Osteoblast (primary cell): ENCODE measurements at places on chromosomes 3 and 15.

DNA sequence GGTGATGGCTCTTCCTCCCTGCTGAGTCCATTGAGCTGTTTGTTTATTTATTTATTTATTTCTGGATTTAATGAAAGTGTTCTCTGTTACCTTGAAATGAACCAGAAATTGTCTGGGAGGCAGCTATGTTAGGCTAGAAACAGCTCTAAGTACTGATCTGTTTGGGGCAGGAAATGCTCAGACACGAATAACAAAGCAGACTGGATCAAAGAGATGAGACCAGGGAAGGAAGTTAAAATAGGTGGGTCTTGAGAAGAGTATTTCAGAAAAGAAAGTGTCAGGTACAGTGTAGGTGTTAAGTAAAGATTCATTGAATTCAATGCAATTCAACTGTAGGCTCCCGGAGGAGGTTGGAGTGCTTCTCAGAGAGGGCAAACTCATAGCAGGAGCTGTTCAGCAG is 173.3 kb downstream of the IL20RB start:
- H3K36me3 ChIP-seq: no peaks in the 10 kb centered on the region
- no peaks in the 10 kb centered on the region for H3K27me3 ChIP-seq
- no peak overlapping the region for H3K27ac ChIP-seq
- H3K4me1 ChIP-seq: no peaks in the 10 kb centered on the region
- no peak for DNase-seq
- no peak overlapping the region for H3K4me3 ChIP-seq

GRCh38 chr3:156424758-156425157 is 130.2 kb downstream of the SSR3 start:
- no peaks in the 10 kb centered on the region for H3K36me3 ChIP-seq
- no peak for DNase-seq
- no peak overlapping the region for H3K27ac ChIP-seq
- no peaks in the 10 kb centered on the region for H3K4me1 ChIP-seq
- no peaks in the 10 kb centered on the region for H3K27me3 ChIP-seq

DNA sequence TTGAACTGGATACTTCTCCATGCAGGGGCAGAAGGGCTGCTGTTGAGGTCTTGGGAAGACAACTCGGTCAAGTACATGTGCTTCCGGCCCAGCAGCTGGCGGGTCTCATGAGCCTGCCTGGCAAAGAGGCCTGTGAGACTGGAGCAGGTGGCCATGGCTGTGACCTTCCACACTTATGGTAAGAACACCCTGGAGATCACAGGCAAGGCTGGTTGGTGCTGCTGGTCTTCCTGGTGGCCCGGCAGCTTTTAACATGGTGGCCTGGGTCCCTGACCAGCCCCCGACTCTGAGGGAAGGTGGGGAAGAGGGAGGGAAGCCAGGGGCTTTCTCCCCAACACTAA is 15.4 kb downstream of the CHRD start:
- peak; percentile 29 for DNase-seq
- H3K27me3 ChIP-seq: peaks cover 24% of the 10 kb centered on the region
- H3K4me1 ChIP-seq: no peaks in the 10 kb centered on the region
- H3K36me3 ChIP-seq: no peaks in the 10 kb centered on the region
- no peak overlapping the region for H3K27ac ChIP-seq
- H3K4me3 ChIP-seq: no peak overlapping the region

GRCh38 chr15:85350395-85350794 is 30.0 kb upstream of the AKAP13 start:
- no peak for DNase-seq
- no peak overlapping the region for H3K4me3 ChIP-seq
- H3K36me3 ChIP-seq: no peaks in the 10 kb centered on the region
- no peak overlapping the region for H3K27ac ChIP-seq

- peak; percentile 80 for DNase-seq
- peaks cover 29% of the 10 kb centered on the region for H3K4me1 ChIP-seq
- no peaks in the 10 kb centered on the region for H3K27me3 ChIP-seq
- H3K36me3 ChIP-seq: no peaks in the 10 kb centered on the region
Observed at GRCh38 chr3:24145981-24146822, 201.1 kb downstream of the NR1D2 start.

- DNase-seq: no peak
- no peaks in the 10 kb centered on the region for H3K27me3 ChIP-seq
- H3K4me3 ChIP-seq: peak overlapping the region; percentile 83
- H3K4me1 ChIP-seq: peaks cover 36% of the 10 kb centered on the region
Observed at GRCh38 chr3:16514021-16514700, 662 bp upstream of the RFTN1 start.

GRCh38 chr3:113775516-113775915 is 28.7 kb downstream of the ATP6V1A start:
- peaks cover 14% of the 10 kb centered on the region for H3K4me1 ChIP-seq
- H3K4me3 ChIP-seq: no peak overlapping the region

- no peaks in the 10 kb centered on the region for H3K36me3 ChIP-seq
- H3K4me1 ChIP-seq: no peaks in the 10 kb centered on the region
- no peak for DNase-seq
- peaks cover 8% of the 10 kb centered on the region for H3K27me3 ChIP-seq
- H3K4me3 ChIP-seq: no peak overlapping the region
- no peak overlapping the region for H3K27ac ChIP-seq
Observed at GRCh38 chr3:10647376-10647775, 142.0 kb upstream of the ATP2B2 start.

- H3K4me3 ChIP-seq: no peak overlapping the region
- H3K27ac ChIP-seq: no peak overlapping the region
- peaks cover 8% of the 10 kb centered on the region for H3K27me3 ChIP-seq
Observed at GRCh38 chr15:92650966-92651365, 4.6 kb downstream of the FAM174B start.

- H3K27ac ChIP-seq: no peak overlapping the region
- DNase-seq: no peak
- peaks cover 9% of the 10 kb centered on the region for H3K4me1 ChIP-seq
- no peaks in the 10 kb centered on the region for H3K36me3 ChIP-seq
- H3K27me3 ChIP-seq: peaks cover 2% of the 10 kb centered on the region
Observed at GRCh38 chr3:148791920-148792319, 35.7 kb upstream of the CPB1 start.

GRCh38 chr3:128422762-128423524 is 43.7 kb downstream of the DNAJB8 start:
- no peaks in the 10 kb centered on the region for H3K36me3 ChIP-seq
- no peak for DNase-seq
- H3K27ac ChIP-seq: no peak overlapping the region
- no peaks in the 10 kb centered on the region for H3K27me3 ChIP-seq

- peak overlapping the region; percentile 75 for H3K27ac ChIP-seq
- peaks cover 68% of the 10 kb centered on the region for H3K36me3 ChIP-seq
- DNase-seq: peak; percentile 82
- no peaks in the 10 kb centered on the region for H3K27me3 ChIP-seq
- H3K4me1 ChIP-seq: peaks cover 67% of the 10 kb centered on the region
Observed at GRCh38 chr15:74415966-74416916, 17.5 kb downstream of the SEMA7A start.

- H3K27ac ChIP-seq: no peak overlapping the region
- H3K27me3 ChIP-seq: no peaks in the 10 kb centered on the region
- no peaks in the 10 kb centered on the region for H3K36me3 ChIP-seq
- H3K4me1 ChIP-seq: peaks cover 20% of the 10 kb centered on the region
Observed at GRCh38 chr15:66865622-66866611, 163.9 kb downstream of the SMAD6 start.

DNA sequence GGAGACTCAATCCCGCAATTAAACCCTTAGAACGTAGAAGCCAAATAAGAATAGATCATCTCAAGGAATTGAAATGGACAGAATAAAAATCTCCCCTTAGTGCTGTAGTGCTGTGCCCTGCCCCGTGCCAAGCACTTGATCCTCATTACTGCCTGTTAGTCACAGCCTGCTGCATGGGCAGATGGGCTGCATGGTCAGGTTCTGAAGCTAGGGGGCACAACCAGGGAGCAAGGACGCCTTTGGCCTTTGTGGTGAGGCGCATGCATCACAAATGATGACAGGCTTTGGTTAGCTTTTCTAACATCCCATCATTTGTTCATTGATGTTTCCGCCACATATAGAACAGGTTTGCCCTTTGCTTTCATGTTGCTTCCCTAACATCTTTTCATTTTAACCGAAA is 336.3 kb upstream of the ADAMTS9 start:
- H3K4me1 ChIP-seq: no peaks in the 10 kb centered on the region
- no peaks in the 10 kb centered on the region for H3K27me3 ChIP-seq
- DNase-seq: no peak

GRCh38 chr15:58558777-58559176 is 127.0 kb downstream of the LIPC start:
- H3K27me3 ChIP-seq: peaks cover 18% of the 10 kb centered on the region
- no peak overlapping the region for H3K27ac ChIP-seq
- no peak overlapping the region for H3K4me3 ChIP-seq
- H3K36me3 ChIP-seq: no peaks in the 10 kb centered on the region
- DNase-seq: no peak
- no peaks in the 10 kb centered on the region for H3K4me1 ChIP-seq

GRCh38 chr3:73781541-73781940 is 156.8 kb upstream of the PDZRN3 start:
- DNase-seq: peak; percentile 36
- H3K27ac ChIP-seq: peak overlapping the region; percentile 64
- no peaks in the 10 kb centered on the region for H3K27me3 ChIP-seq
- H3K36me3 ChIP-seq: no peaks in the 10 kb centered on the region

- no peak overlapping the region for H3K4me3 ChIP-seq
- H3K27me3 ChIP-seq: no peaks in the 10 kb centered on the region
- no peaks in the 10 kb centered on the region for H3K4me1 ChIP-seq
- H3K36me3 ChIP-seq: peaks cover 57% of the 10 kb centered on the region
- DNase-seq: no peak
- H3K27ac ChIP-seq: no peak overlapping the region
Observed at GRCh38 chr15:30929982-30930381, 26.3 kb downstream of the FAN1 start.
